ENCODE measurements at places on chromosomes 3 and 15.

DNA sequence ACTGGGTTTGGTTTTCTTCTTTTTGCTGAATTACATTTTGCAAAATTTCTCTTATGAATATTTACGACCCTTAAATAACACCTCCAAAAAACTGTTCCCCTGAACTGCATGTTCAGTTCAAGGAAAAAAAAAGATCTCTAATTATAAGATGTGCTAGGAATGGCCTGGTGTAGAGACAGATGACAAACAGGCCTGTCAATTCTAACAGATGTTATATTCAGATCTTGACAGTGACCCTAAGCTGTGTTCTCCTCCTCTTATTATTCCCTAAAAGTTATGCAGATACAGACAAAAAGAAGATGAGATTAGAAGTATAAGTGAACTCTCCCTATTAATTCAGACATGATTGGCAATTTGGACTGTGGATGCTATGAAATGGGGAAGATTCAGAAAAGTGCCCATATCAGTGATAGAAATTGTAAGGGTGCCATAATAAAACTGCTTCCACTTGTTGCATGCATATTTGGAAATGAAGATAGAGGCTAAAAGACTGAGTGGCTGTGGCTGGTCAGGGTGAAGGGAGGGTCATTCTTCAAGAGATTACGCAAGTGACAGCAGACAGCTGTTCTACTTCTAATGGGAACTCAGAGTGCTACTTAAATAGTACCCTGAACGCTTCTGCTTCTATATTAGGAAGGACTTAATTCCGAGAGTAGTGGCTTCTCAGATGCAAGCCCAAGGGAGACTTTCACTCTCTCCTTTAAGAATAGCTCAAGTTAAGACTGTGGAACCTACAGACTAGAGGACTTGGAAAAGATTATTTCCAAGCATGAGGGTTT lies 75.5 kb downstream of the ADAMTS9 start:
- DNase-seq: no peak

GRCh38 chr3:145899241-145899640 lies 261.7 kb downstream of the PLOD2 start:
- DNase-seq: no peak

DNA sequence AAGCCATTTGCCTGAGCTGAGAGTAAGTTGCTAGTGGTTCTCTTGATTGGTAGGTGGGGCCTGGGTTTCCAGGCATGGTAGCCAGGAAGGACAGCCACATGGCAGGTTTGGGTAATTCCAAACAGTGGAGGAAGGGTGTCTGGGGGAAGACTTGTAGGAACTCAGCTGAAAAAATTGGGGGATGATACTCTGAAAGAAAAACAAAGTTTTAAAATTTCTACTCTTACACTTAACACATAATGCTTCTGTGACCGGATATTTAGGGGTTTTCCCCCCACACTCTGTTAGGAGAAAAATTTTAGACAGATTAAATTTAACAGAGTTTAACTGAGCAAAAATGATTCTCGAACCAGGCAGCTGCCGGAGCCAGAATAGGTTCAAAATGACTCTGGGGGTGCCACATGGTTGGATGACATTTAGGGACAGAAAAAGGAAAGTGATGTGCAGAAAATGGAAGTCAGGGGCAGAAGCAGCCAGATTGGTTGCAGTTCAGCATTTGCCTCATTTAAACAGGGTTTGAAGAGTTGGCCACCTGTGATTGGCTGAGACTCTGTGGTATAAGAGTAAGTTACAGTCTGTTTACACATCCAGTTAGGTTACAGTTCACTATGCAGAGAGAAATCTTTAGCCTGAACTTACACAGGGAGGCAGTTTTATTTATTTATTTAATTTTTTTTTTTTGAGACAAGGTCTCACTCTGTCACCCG lies 8.1 kb downstream of the B2M start:
- no peak for DNase-seq

DNA sequence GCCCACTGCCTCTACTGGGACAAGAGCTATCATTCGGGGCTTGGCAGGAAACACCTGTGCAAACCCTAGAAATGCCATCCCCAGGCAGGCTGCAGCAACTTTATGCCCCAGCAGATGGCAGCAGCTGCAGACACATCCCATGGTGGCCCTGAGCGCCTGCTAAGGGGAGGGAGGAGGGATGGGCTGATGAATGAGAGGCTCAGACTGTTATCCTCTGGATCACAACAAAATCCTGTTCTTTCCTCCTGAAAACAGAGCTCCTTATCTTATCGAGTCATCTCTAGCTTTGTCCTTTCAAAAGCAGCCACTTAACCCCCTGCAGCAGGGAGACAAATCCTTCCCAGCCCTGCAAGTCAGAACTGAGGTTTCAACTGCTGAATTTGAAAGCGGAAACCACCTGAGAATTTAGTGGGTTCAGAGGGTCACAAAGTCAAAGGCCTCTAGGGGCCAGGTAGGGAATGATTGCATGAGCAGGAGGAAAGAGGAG lies 90.6 kb upstream of the PROK2 start:
- DNase-seq: peak; percentile 88

DNA sequence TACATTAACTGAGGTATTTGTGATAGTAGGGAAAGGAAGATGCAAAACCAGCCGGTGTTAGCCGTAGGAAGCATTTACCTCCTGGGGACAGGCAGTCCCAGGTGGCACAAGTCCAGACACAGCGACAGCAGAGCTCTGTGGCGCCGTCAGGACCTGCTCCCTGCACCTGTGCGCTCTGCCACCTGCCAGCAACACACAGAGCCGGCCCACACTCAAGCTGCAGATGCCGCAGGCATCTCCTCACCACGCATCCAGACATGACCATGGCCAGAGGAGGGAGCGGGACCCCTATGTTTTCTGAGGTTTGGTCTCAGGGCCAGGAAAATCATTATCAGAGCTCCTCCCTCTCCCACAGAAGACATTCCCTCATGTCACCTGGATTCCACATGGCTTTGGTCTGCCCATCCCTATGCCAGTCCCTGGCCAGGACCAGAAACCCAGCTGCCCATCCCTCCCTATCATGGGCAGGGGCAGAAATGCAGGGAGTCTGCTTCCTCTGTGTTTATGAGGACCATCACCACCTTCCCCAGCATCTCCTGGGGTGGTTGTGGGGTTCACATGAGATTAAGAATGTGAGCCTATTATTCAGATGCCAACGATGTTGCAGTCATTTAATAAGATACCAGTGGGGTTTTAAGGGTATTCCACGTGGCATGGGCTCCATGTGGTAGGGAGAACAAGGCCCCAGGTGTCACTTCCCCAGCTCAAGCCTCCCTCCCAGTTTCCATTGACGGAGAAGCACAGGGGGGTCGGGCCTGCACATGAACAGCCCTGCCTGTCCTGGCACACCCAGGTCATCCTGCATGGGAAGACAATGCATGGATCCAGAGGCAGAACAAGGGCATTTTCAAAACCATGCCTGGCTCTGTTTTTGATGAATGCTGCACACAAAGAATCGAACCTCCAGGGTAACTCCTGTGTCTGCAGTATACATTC lies 251.1 kb downstream of the OCA2 start:
- no peak for DNase-seq

DNA sequence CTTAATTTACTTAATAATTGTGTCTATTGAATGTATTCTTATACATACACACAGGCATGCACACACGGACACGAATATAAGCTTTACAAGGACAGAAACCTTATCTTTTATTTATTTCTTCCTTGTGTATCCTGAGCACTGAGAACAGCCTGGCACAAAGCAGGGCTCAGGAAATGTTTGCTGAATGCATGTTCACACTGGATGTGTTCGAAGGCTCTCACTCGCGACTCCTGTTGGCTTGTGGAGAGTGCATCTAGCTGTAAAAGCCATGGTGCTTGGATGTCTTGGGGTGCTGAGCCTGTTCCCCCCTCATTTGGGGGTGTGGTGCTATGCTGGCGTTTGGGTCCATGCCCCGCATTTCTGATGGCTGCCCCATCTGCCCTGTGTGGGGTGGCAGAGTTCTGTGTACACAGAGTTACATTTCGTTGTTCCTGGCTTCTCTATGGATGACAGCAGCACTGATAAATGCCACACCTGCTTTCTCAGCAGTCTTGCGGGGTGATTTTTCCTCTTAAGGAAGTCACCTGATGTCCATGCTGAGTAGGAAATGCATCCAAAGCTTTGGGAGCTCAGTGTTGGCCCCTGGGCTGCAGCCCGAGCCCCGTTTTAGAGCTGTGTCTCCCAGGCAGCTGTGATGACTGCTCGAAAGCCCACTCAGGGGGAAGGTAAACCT lies 148.5 kb downstream of the IGF1R start:
- DNase-seq: no peak

DNA sequence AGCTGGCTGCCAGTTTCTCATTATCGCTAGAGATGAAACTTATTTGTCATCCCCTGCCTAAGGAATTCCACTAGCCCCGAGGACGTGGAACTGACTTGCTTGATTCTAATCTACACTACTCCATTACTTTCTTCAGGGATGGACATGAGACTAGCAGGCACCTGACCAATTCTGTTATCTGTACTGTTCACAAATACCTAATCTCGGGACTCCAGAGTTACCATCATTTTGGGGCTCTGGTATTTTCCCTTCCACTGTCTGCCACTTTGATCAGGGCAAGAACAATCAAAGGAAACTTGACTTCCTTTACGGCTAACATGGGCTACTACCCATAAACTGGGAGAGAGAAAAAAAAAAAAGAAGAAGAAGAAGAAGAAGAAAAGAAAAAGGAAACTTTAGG lies 27.8 kb downstream of the BMF start:
- DNase-seq: no peak

GRCh38 chr3:44045476-44046275 lies 196.0 kb upstream of the TOPAZ1 start:
- DNase-seq: no peak

GRCh38 chr3:107590786-107591185 lies 68.0 kb downstream of the BBX start:
- no peak for DNase-seq

- DNase-seq: no peak
Observed at GRCh38 chr3:105853801-105854432, 14.9 kb downstream of the CBLB start.

DNA sequence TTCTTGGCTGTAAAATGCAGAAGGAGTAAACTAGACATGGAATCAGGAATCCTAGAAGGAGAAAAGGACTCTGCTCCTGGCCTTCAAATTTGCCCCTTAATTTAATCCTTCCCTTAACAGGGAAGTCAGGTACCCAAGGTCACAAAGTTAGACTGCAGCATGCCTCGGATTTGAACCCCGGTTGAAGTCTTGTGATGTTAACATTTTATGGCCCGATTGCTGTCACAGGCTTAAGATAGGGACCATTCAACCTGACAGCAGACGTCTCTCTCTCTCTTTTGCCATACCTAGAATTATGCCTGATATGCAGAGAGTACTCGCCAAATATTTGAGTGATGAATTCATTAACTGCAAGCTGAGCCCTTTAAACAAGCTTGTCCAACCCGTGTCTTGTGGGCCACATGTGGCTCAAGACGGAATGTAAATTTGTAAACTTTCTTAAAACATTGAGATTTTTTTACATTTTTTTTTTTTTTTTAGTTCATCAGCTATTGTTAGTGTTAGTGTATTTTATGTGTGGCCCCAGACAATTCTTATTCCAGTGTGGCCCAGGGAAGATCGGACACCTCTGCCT lies 217.2 kb downstream of the THSD4 start:
- DNase-seq: no peak

DNA sequence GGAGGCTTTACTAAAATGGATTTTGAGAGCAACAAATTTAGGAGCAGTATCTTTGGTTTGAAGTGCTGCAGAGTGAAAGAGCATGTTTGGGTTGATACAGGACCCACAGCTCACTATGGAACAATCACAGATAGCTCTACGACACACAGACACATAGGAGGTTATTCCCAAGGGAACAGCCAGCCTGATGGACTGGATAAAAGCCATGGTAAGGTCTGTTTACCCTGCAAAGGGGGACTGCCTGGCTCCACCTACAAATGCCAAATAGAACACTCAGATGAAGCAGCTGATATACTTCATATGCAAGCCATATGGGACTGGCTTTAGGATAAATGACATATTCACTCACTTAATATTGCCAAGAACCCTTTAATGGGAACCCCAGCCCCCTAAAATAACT lies 75.4 kb downstream of the CDC25A start:
- DNase-seq: no peak

DNA sequence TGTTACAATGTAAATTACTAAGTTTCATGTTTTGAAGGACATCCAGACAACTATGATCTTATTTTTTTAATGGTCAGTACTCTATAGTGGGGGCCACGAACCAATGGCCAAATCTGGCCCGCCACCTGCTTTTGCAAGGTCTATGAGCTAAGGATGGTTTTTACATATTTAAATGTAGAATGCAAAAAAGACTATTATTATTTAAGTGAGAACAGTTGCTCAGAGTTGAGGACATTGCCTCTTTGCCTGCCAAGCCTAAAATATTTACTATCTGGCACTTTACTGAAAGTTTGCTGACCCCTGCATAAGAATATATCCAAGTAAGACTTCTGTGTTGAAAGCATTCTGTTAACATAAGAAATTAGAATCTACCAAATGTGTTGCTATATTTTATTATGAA lies 163.7 kb upstream of the MDFIC2 start:
- DNase-seq: no peak

- DNase-seq: no peak
Observed at GRCh38 chr3:24616110-24616829, 121.6 kb upstream of the THRB start.

DNA sequence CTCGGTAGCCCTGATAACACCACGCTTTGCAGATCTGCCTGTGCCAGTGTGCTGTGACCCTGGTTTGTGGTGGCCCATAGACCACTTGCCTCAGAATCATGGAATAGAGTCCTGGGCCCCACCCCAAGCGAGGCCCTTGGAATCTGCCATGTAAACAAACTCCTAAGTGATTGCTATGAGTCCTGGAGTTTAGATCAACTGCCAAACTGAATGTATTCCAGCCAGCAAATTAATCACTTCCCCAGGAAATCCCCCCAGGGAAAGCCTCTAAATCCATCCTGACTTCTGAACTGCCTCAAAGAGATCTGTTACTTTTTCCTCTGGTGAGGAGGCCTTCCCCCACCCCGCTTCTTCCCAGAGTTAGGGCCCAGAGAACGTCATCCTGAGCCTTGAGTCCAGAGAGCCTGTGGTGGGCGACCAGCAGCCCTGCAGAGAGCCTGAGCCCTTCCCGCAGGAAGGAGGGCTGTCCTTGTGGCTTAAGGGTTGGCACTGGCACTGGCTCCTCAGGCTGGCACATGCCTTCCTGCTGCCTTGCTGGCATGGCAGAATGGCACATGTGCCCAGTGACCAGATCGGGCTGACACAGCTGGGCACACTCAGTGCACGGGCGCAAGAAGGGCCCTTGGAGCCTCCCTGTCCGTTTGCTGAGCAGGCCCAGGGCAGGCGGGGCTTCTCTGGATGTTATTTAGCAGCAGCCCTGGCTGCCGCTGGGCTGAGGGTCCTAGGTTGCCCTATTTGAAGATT lies 50.6 kb upstream of the PLXNA1 start:
- no peak for DNase-seq
